ENCODE measurements at places on chromosomes 7 and 10. TPM values are rescaled to one million over a fixed set of nuclear protein-coding genes. Genes with fewer than 3 reads are reported as not detected.
A peak's percentile ranks its signal among the peaks of the same experiment; 100 is the strongest.

- peaks cover 4% of the 10 kb centered on the region for H3K27me3 ChIP-seq
- H3K27ac ChIP-seq = no peak overlapping the region
- H3K4me3 ChIP-seq = no peak overlapping the region
- no peaks in the 10 kb centered on the region for H3K36me3 ChIP-seq
Measured at GRCh38 chr10:124166431-124167125, 73.2 kb upstream of the CHST15 start.

The TSPAN15 gene
- total RNA-seq = 0.34 TPM

- no peak overlapping the region for H3K27ac ChIP-seq
- no peaks in the 10 kb centered on the region for H3K36me3 ChIP-seq
- no peak for DNase-seq
- no peak overlapping the region for H3K4me3 ChIP-seq
- no peaks in the 10 kb centered on the region for H3K27me3 ChIP-seq
Measured at GRCh38 chr10:109183366-109183765, 739.9 kb downstream of the XPNPEP1 start.

The PDK4 gene
- not detected for total RNA-seq

DNA sequence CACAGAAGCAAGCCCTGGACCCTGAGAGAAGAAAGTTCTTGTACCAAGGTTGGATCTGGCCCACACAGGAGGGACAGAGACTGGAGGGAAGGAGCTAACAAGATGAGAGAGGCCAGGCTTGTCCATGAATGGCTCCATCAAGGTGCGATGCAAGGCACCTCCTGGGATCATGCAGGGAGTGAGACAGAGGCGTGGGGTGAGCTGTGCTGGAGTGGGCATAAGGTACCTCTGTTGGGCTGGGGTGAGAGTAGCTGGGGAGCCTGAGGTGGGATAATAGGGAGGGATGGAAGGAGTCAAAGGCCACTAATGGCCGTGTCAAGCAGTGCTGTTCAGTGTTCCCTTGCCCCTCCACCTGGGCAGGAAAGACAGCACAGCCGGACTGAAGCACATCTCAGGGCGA lies 9.9 kb downstream of the TMEM72 start:
- peaks cover 16% of the 10 kb centered on the region for H3K4me1 ChIP-seq
- DNase-seq = no peak
- H3K36me3 ChIP-seq = no peaks in the 10 kb centered on the region
- no peak overlapping the region for H3K4me3 ChIP-seq
- no peak overlapping the region for H3K27ac ChIP-seq

GRCh38 chr7:102967798-102968197 lies 55.0 kb downstream of the LRRC17 start:
- no peaks in the 10 kb centered on the region for H3K27me3 ChIP-seq
- H3K4me1 ChIP-seq = no peaks in the 10 kb centered on the region
- H3K4me3 ChIP-seq = no peak overlapping the region
- DNase-seq = no peak
- no peaks in the 10 kb centered on the region for H3K36me3 ChIP-seq
- no peak overlapping the region for H3K27ac ChIP-seq

The NUTM2B gene
- total RNA-seq = 0.27 TPM

GRCh38 chr7:51158211-51158610 lies 158.4 kb downstream of the COBL start:
- no peak overlapping the region for H3K4me3 ChIP-seq
- H3K27me3 ChIP-seq = no peaks in the 10 kb centered on the region
- 0 out of 3 replicates have a peak, but pooled peaks cover 3% of the 10 kb centered on the region for H3K36me3 ChIP-seq
- H3K4me1 ChIP-seq = peaks cover 7% of the 10 kb centered on the region

DNA sequence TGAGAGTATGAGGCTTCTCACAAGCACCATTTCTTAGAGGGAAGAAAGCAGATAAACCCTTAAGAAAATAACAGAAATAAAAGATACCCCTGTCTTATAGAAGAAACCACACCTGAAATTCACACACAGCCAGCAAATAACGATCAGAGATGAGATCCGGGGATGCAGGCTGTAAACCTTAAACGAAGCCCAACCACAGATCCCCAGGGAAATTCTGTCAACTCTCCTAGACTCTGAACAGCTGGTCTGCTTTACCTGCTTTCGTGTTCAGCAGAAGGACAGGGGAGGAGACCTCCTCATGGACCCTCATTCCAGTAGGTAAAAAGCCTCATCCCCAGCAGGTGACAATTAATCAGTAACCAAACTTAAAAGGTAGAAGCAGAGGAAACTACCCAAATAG lies 45.0 kb downstream of the VOPP1 start:
- no peak overlapping the region for H3K27ac ChIP-seq
- H3K27me3 ChIP-seq = no peaks in the 10 kb centered on the region
- no peaks in the 10 kb centered on the region for H3K4me1 ChIP-seq
- DNase-seq = no peak

DNA sequence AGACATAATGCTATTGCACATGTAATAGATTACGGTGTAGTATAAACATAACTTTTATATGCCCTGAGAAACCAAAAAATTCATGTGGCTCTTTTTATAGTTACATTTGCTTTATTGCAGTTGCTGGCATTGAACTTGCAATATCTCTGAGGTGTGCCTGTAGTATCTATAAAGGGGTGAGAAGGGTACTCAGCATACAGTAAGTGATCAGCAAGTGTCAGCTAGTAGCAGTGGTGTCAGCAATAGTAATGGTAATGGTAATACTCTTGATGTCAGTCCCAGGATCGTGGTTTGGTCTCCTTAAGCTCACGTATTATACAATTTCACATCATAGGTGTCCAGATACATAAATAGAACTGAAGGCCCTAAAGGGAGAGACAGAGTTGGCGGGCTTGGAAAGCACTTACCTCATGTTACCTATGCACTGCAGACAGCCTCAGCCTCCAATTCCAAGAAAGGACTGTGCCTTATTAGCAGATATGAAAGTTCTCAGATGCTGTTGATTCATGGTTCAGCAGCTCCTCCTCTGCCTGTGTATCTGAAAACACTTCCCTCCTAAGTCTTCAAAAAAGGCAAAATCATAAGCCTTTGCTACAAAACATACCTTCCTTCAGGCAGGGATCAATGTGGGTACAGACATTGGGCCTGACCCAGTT lies 6.6 kb upstream of the GIMAP7 start:
- no peak for DNase-seq
- no peaks in the 10 kb centered on the region for H3K36me3 ChIP-seq
- no peak overlapping the region for H3K27ac ChIP-seq
- no peak overlapping the region for H3K4me3 ChIP-seq

DNA sequence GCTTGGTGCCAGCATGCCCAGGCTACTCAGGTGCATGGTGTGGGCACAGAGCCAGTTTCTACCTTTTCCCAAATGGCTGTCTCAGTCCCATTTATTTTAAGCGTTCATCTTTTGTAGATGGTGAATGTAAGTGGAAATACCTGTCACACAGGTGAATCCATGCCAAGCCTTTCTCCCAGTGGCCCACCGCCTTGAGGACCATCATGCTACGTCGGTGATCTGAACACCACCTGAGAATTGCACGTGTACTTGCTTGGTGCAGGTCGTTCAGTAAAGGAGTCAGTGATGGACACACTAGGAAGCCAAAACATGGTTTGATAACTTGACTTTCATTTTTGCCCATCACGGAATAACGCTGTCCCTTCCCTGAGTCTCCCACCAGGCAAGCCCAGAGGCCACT lies 666.7 kb upstream of the FOXK1 start:
- H3K4me3 ChIP-seq = no peak overlapping the region
- no peak overlapping the region for H3K27ac ChIP-seq
- no peak for DNase-seq
- no peaks in the 10 kb centered on the region for H3K4me1 ChIP-seq
- H3K27me3 ChIP-seq = no peaks in the 10 kb centered on the region

The CPXM2 gene
- total RNA-seq = not detected

DNA sequence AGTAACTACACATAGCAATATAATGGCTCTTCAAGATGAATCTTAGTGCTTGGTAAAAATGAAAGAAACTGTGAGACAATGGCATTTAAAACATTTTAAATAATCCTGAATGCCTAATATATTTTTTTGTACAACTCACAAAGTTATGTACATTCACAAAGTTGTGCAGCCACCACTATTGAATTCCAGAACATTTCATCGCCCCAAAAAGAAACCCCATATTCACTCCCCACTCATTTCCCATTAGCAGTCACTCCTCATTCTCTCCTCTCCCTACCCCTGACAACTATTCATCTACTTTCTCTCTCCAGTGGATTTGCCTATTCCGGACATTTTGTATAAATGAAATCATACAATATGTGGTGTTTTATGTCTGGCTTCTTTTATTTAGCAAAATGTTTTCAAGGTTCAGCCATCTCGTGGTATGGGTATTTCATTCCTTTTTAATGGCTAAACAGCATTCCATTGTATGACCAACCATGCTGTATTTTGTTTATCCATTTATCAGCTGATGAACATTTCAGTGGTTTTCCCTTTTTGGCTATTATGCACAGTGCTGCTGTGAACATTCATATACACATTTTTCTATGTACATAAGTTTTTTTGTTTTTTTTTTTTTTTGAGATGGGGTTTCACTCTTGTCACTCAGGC lies 34.7 kb downstream of the ENTPD7 start:
- no peak overlapping the region for H3K27ac ChIP-seq
- no peaks in the 10 kb centered on the region for H3K4me1 ChIP-seq
- H3K4me3 ChIP-seq = no peak overlapping the region
- H3K27me3 ChIP-seq = no peaks in the 10 kb centered on the region
- H3K36me3 ChIP-seq = peaks cover 68% of the 10 kb centered on the region
- no peak for DNase-seq

DNA sequence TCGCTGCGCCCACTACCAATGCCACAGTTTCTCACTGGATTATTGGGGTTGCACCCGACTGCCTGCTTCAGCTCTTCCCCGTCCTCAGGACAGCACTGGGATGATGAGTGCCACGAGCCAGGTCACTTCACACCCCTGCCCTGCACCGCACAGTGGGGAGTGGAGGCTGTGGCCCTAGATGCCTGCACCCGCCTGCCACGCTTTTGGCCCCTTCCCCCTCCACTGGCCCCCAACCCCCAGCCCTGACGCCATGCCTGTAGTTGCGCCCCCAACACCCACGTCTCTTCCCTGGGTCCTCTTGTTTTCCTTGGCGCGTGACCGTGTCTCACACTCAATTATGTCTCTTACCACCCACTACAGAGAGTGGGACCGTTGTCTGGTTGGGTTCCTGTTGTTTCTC lies 134.3 kb downstream of the VIPR2 start:
- no peaks in the 10 kb centered on the region for H3K36me3 ChIP-seq
- H3K27ac ChIP-seq = no peak overlapping the region
- DNase-seq = no peak
- H3K4me3 ChIP-seq = no peak overlapping the region

The PLPP4 gene
- total RNA-seq = not detected

GRCh38 chr7:44128721-44129582 lies 5.6 kb upstream of the POLD2 start:
- no peaks in the 10 kb centered on the region for H3K36me3 ChIP-seq
- H3K4me1 ChIP-seq = peaks cover 38% of the 10 kb centered on the region
- DNase-seq = no peak

The PTPRE gene
- not detected for total RNA-seq

GRCh38 chr10:14259696-14260566 lies 70.8 kb downstream of the FRMD4A start:
- no peak overlapping the region for H3K27ac ChIP-seq
- no peaks in the 10 kb centered on the region for H3K27me3 ChIP-seq
- H3K36me3 ChIP-seq = no peaks in the 10 kb centered on the region
- H3K4me1 ChIP-seq = peaks cover 8% of the 10 kb centered on the region
- no peak overlapping the region for H3K4me3 ChIP-seq

DNA sequence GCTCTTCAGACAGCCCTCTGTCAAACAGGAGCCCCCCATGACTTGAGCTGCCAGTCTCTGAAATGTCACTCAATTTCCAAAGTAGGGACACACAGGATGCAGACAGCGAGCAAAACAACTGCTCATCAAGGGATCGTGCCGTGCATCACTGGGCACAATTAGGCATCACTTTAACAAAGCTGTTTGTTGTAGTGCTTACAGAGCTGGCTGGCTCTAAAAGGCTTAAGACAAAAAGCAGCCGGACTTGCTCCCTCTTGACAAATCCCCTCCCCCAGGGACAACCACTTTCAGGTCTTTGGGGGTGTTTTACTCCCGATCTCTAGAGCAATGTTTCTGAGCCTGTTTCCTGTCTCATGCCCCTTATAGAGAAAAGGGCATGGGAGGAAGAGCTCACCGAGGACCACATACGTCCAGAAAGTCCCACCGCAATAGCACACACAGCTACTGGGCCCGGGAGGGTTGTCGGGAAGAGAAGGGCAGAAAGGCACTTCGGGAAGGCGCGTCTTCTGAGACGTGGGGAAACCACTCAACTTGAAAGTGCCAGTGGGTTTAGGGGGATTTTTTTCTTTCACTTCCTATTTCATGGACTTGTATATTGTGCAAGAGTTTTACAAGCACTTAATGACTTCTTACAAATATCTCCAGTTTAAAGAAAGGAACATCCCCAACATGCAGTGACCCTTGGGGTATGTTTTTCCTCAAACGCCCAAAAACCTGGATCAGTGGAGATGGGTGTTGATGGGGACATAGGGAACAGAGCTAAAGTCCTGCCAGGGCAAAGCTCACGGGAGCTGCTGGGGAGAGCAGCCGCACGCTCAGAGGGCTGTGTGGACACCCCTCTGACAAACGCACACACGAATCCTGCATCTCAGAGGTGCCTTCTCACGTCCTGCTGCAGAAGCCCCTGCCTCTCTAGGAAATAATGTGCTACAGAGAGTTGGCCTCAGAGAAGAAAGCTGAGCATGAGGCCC lies 27.1 kb downstream of the LRRC20 start:
- no peaks in the 10 kb centered on the region for H3K27me3 ChIP-seq
- H3K36me3 ChIP-seq = no peaks in the 10 kb centered on the region
- no peak overlapping the region for H3K4me3 ChIP-seq
- no peak for DNase-seq
- H3K27ac ChIP-seq = peak overlapping the region; percentile 90

DNA sequence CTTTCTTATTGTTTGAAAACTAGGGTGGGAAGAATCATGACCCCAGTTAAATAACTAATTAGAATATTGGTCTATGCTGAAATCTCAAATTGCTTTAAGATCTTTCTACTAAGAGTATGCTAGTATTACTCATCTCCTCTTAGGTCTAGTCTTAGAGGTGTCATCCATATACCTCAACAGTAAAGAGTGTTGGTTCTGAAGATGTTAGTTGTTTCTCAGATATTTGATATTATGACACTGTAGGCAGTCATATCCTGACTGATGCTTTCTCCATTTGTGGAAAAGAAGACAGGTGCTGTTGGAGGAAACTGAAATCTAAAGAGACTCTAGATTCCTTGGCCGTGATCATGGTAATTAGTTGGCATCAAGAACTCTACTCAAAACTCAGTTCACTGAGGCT lies 21.2 kb downstream of the BPGM start:
- no peak overlapping the region for H3K4me3 ChIP-seq
- H3K36me3 ChIP-seq = no peaks in the 10 kb centered on the region
- H3K4me1 ChIP-seq = no peaks in the 10 kb centered on the region
- no peak for DNase-seq

- H3K4me3 ChIP-seq = no peak overlapping the region
- peaks cover 3% of the 10 kb centered on the region for H3K27me3 ChIP-seq
- no peaks in the 10 kb centered on the region for H3K36me3 ChIP-seq
- no peak for DNase-seq
Measured at GRCh38 chr10:2979306-2979705, 88.0 kb upstream of the PFKP start.

- no peaks in the 10 kb centered on the region for H3K27me3 ChIP-seq
- peaks cover 19% of the 10 kb centered on the region for H3K36me3 ChIP-seq
- H3K27ac ChIP-seq = peak overlapping the region; percentile 80
Measured at GRCh38 chr10:95266674-95267095, 24.1 kb downstream of the PDLIM1 start.

GRCh38 chr7:132609222-132609621 lies 33.0 kb upstream of the PLXNA4 start:
- H3K4me1 ChIP-seq = no peaks in the 10 kb centered on the region
- DNase-seq = no peak
- H3K4me3 ChIP-seq = no peak overlapping the region
